ENCODE measurements at places on chromosomes 16 and 17. TPM values are rescaled to one million over a fixed set of nuclear protein-coding genes. Genes with fewer than 3 reads are reported as not detected.

- DNase-seq, result no peak
These were observed 11.1 kb downstream of the PTRH2 start for GRCh38 chr17:59695945-59696681.

GRCh38 chr16:62041401-62041800 is 5.2 kb upstream of the CDH8 start:
- DNase-seq, result peak; percentile 60

CD7 gene
- 1.4 TPM for total RNA-seq

DNA sequence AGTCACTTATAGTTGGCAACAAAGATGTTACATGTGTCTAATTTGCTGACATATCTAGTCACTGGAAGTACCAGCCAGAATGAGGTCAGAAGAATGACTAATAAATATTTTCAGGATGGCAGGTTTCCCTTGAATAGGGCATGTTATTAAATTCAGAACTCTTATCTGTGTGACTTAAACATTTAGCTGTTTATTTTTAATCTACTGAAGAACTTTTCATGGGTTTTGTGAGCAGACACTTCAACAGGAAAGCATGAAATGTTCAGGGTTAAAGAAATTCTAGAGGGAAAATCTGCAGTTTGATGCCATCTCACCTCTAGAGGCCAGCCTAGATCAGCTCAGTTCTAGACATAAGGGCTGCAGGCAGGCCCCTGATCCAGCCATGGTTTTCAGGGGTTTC is 13.2 kb downstream of the JPT2 start:
- no peak for DNase-seq

GRCh38 chr17:78208486-78208885 is 5.6 kb upstream of the BIRC5 start:
- no peak for DNase-seq

- peak; percentile 82 for DNase-seq
These were observed 53.3 kb upstream of the TOB1 start for GRCh38 chr17:50919321-50920040.

CD19 gene
- total RNA-seq, result not detected

- DNase-seq, result peak; percentile 91
These were observed 9.2 kb upstream of the TVP23A start for GRCh38 chr16:10827691-10828341.
